AG09309 (cell line): ENCODE measurements at places on chromosomes 4 and X.

- no peak for DNase-seq
These were observed 95.7 kb downstream of the SPANXN4 start for GRCh38 chrX:143121477-143121876.

- DNase-seq, result no peak
These were observed 33.7 kb downstream of the GABRB1 start for GRCh38 chr4:47065051-47065481.

- no peak for DNase-seq
These were observed 334.7 kb downstream of the PPP1R2C start for GRCh38 chrX:42443267-42443666.

GRCh38 chrX:134460005-134460861 lies at the start of gene HPRT1:
Gene HPRT1, plus strand, starts transcription at chrX:134460165. Its CDS starts 147 bp downstream, at chrX:134460312.
- no peak for DNase-seq

- no peak for DNase-seq
These were observed 82.6 kb downstream of the MTMR1 start for GRCh38 chrX:150775569-150776350.
